CD8-positive, alpha-beta memory T cell (primary cell): ENCODE measurements at places on chromosomes 12 and 14. TPM values are rescaled to one million over a fixed set of nuclear protein-coding genes. Genes with fewer than 3 reads are reported as not detected.

- H3K36me3 ChIP-seq = no peaks in the 10 kb centered on the region
- H3K4me3 ChIP-seq = no peak overlapping the region
- no peaks in the 10 kb centered on the region for H3K4me1 ChIP-seq
- no peaks in the 10 kb centered on the region for H3K27me3 ChIP-seq
Measured at GRCh38 chr12:94570161-94570560, 80.2 kb downstream of the TMCC3 start.

DNA sequence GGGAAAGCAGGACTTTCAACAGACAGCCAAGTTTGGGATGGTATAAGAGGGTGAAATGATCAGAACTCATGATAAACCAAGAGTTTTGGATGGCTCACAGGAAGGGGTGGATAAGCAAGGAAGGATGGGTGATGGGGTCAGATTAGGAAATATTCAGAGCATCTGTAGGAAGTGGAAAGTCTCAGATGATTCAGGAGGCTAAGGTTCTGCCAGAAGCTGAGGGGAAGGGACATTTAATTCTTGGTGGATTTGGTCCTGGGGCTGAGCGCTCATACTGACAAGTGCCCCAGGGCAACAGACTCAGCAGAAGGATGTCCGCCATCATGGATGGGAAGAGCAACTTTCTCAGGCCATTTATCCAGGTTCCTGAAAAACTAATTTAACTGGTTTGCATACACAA lies 28.4 kb upstream of the BDKRB2 start:
- no peak overlapping the region for H3K27ac ChIP-seq
- H3K36me3 ChIP-seq = no peaks in the 10 kb centered on the region
- no peak for DNase-seq
- H3K4me1 ChIP-seq = peaks cover 5% of the 10 kb centered on the region

The TAS2R30 gene
- total RNA-seq = 0.94 TPM

The FAR2 gene
- total RNA-seq = 7.0 TPM

DNA sequence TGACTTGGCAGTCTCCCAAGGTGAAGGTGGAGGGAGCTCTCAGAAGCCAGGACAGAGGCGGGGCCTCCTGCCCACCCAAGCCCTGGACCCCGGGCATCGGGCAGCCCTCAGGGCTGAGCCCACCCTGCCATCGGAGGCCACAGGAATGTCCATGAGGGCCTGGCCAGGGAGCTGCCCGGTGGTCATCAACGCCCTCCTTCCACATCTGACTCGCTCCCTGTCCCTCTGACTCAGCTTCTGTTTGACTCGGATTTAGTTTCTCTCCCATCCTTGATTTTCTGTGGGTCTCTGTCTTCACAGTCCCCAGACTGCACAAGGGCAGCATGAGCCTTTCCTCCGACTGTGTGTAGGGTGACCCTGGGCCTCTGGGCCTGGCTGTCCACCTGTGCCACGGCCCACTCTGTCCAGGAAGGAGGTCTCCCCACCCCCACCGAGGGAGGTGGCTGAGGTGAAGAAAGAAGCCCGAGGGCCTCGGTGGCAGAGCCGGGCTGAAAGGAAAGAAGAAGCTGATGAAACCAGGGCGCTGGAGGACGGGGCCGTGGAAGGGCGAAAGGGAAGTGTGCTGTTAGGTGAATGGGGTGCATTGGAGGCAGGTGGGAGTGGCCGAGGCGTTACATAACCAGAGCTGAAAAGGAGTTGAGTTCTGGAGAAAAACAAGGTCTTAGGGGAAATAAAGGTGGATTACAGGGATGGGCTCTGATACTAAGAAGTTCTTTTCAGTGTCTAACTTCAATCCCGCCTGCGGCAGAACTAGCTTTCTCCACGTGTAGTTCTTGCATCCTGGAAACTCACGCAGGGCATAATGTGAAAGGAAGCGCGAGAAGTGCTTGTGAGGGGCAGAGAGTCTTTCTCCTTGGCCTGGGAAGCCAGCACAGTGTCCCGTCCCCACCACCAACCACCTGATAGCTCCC lies 16.7 kb upstream of the TMEM106C start:
- no peaks in the 10 kb centered on the region for H3K4me1 ChIP-seq
- H3K4me3 ChIP-seq = no peak overlapping the region
- H3K27ac ChIP-seq = no peak overlapping the region
- H3K36me3 ChIP-seq = no peaks in the 10 kb centered on the region
- no peaks in the 10 kb centered on the region for H3K27me3 ChIP-seq

- H3K4me3 ChIP-seq = no peak overlapping the region
- H3K27me3 ChIP-seq = no peaks in the 10 kb centered on the region
- no peak overlapping the region for H3K27ac ChIP-seq
- H3K36me3 ChIP-seq = no peaks in the 10 kb centered on the region
Measured at GRCh38 chr12:89421092-89421835, 69.0 kb upstream of the DUSP6 start.

DNA sequence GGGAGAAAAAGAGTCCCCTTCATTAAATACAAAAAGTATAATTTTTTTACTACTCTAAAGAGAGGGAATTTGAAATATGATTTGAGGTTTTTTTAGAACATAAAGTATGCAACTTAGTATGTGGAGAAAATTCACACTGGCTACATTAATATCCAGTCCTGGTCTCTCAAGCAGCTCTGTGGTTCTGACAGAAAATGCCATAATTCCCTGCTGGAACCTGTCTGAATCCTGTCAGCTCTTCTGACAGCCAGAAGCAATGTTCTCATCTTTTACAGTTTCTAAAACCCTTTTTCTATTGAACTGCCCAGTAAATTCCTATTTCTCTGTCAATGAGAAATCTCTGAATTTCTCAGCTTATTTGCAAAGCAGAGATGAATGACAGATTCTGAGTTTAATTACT lies 13.4 kb upstream of the NOVA1 start:
- H3K4me1 ChIP-seq = no peaks in the 10 kb centered on the region
- no peak overlapping the region for H3K4me3 ChIP-seq
- H3K27me3 ChIP-seq = no peaks in the 10 kb centered on the region
- H3K36me3 ChIP-seq = no peaks in the 10 kb centered on the region
- no peak for DNase-seq

- DNase-seq = no peak
- no peaks in the 10 kb centered on the region for H3K36me3 ChIP-seq
- H3K4me3 ChIP-seq = no peak overlapping the region
- no peaks in the 10 kb centered on the region for H3K4me1 ChIP-seq
- no peak overlapping the region for H3K27ac ChIP-seq
Measured at GRCh38 chr12:105025890-105026289, 39.8 kb downstream of the NOPCHAP1 start.

The NUBPL gene
- 13.0 TPM for total RNA-seq

DNA sequence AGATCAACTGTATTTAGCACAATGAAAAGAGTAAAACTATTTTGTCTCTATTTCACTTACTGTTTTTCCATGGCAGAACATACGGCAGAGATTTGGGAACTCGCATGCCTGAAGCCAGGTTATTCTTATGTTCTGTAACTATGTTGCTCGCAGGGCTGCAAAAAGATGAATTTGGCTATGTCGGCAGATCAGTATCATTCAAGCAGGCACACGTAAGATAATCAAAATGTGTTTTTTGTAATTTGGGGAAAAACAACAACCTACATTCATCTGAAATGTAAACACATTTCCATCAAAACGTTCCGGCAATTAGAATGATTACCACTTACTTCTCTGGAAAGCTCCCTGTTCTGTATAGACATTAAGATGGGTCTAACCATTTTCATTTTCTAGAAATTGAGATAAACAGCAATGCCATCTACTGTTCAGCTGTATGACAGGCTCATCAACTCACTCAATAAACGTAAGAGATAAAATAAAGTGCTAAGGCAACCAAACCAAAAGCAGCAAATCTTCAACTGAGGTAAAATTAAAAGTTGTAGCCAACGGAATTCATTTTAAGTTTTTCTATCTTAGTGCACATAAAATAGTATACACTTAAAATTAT lies 13.0 kb downstream of the GTSF1 start:
- no peaks in the 10 kb centered on the region for H3K36me3 ChIP-seq
- H3K27ac ChIP-seq = no peak overlapping the region
- H3K4me1 ChIP-seq = no peaks in the 10 kb centered on the region
- H3K4me3 ChIP-seq = no peak overlapping the region
- no peaks in the 10 kb centered on the region for H3K27me3 ChIP-seq
- no peak for DNase-seq

- no peaks in the 10 kb centered on the region for H3K4me1 ChIP-seq
- H3K27ac ChIP-seq = no peak overlapping the region
- H3K36me3 ChIP-seq = no peaks in the 10 kb centered on the region
- no peak for DNase-seq
- no peak overlapping the region for H3K4me3 ChIP-seq
Measured at GRCh38 chr12:79524507-79525148, 166.1 kb downstream of the PAWR start.

The NDUFA12 gene
- 133 TPM for total RNA-seq

The HOXC13 gene
- not detected for total RNA-seq

GRCh38 chr12:108637222-108637971 lies 3.7 kb upstream of the SELPLG start:
- no peak overlapping the region for H3K27ac ChIP-seq
- H3K4me1 ChIP-seq = peaks cover 39% of the 10 kb centered on the region

The SIX4 gene
- 0.09 TPM for total RNA-seq

DNA sequence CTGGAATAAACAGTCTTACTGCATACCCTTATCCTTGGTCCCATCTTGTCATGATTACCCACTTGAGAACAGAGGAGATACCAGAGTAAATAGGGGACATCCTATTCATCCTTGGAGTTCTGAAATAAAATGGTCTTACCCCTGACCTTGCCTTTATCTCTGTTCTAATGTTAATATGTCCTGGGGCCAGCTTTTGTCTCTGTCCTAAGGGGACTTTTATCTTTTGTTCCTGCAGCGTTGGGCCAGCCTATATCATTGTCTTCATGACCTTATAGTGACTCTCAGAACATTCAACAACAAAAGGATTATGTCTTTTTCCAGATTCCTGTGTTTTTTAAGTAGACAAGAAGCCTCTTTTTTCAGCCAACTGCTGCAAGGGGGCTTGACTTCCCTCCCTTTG lies 1057.5 kb downstream of the LRFN5 start:
- H3K27me3 ChIP-seq = no peaks in the 10 kb centered on the region
- H3K36me3 ChIP-seq = no peaks in the 10 kb centered on the region
- H3K27ac ChIP-seq = no peak overlapping the region

- H3K4me3 ChIP-seq = no peak overlapping the region
- H3K27ac ChIP-seq = no peak overlapping the region
- no peak for DNase-seq
- peaks cover 5% of the 10 kb centered on the region for H3K4me1 ChIP-seq
- no peaks in the 10 kb centered on the region for H3K36me3 ChIP-seq
Measured at GRCh38 chr14:103107941-103108748, 13.6 kb downstream of the EXOC3L4 start.

GRCh38 chr12:121858662-121859572 lies at the start of gene HPD:
Gene HPD (minus strand): TSS chr12:121858859. CDS start chr12:121858823, 36 bp downstream.
- H3K4me3 ChIP-seq = no peak within 1 kb of the TSS
- DNase-seq = no peak
- H3K27me3 ChIP-seq = no peaks in the 10 kb centered on the region
- no peak within 1 kb of the TSS for H3K27ac ChIP-seq
- H3K4me1 ChIP-seq = no peaks in the 10 kb centered on the region

DNA sequence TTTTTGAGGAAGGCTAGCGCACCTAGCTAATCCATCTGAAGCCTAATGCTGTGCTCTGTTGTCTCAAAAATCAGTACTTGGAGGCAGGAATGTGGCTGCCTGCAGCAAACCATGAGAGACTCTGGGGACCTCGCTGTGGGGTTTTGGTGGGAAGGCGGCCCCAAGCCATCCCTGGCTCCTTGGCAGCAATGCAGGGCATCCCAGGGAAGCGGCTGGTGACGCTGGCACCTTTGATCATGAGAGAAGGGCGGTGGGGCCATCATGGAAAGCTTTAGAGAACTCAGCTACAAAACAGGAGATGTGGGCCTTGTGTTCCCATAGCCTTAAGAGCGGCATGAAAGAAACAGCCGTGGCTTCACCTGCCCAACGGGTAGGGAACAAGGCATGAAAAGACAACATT lies 101.1 kb upstream of the SFSWAP start:
- no peaks in the 10 kb centered on the region for H3K27me3 ChIP-seq
- DNase-seq = no peak
- H3K4me1 ChIP-seq = peaks cover 48% of the 10 kb centered on the region
- no peaks in the 10 kb centered on the region for H3K36me3 ChIP-seq

DNA sequence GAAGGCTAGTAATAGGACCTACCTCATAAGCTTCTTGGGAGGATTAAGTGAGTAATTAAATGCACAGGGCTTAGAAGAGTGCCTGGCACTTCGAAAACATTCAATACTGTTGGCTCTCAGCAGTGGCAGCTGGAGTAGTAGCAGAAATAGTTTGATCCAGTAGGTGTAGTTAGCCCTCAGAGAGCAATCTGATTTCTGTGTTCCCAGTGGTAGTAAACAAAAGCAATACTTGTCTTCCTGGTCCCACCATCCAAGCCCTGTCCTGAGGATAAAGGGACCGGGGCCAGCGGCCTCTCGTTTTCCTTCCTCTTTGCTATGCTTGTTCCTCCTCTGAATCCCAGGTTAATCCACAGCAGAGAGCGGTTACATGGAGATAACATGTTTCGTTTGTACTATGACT lies 131.6 kb downstream of the SAMD4A start:
- H3K4me1 ChIP-seq = no peaks in the 10 kb centered on the region
- no peak overlapping the region for H3K4me3 ChIP-seq
- H3K36me3 ChIP-seq = no peaks in the 10 kb centered on the region
- DNase-seq = no peak
- no peak overlapping the region for H3K27ac ChIP-seq

DNA sequence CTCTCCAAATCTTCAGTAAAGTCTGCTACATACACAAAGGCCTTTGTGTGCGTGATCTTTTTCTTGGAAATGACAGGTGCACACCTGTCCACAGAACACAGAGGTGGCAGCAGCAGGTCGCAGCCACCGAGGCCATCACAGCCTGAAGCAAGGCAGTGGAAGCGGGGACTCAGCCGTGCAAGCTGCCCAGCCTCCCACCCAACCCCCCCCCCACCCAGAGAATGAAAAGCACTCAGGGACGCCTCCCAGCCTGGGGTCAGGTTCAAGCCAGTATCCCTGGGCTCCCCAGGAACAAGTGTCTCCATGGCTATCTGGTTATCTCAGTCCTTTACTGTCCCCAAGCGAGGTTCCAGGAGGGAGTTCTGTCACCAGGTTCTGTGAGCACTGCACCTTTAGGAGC lies 31.2 kb upstream of the TSPAN9 start:
- peaks cover 5% of the 10 kb centered on the region for H3K27me3 ChIP-seq
- H3K4me1 ChIP-seq = no peaks in the 10 kb centered on the region
- no peak overlapping the region for H3K4me3 ChIP-seq
- no peaks in the 10 kb centered on the region for H3K36me3 ChIP-seq
- H3K27ac ChIP-seq = no peak overlapping the region

The FZD10 gene
- total RNA-seq = not detected

- H3K27ac ChIP-seq = no peak overlapping the region
- H3K4me1 ChIP-seq = no peaks in the 10 kb centered on the region
- H3K27me3 ChIP-seq = no peaks in the 10 kb centered on the region
- no peaks in the 10 kb centered on the region for H3K36me3 ChIP-seq
- H3K4me3 ChIP-seq = no peak overlapping the region
Measured at GRCh38 chr14:100032738-100033137, 32.5 kb upstream of the EVL start.

GRCh38 chr12:109696485-109697269 lies 16.9 kb upstream of the FAM222A start:
- no peak overlapping the region for H3K27ac ChIP-seq
- H3K36me3 ChIP-seq = no peaks in the 10 kb centered on the region
- H3K27me3 ChIP-seq = no peaks in the 10 kb centered on the region
- DNase-seq = no peak
- no peak overlapping the region for H3K4me3 ChIP-seq
- no peaks in the 10 kb centered on the region for H3K4me1 ChIP-seq
